GM23338 (cell line): ENCODE measurements at places on chromosomes 1 and 21. TPM values are rescaled to one million over a fixed set of nuclear protein-coding genes. Genes with fewer than 3 reads are reported as not detected.

The CA6 gene
- not detected in 2 replicates for total RNA-seq

The OR2T10 gene
- not detected in 2 replicates for total RNA-seq

The HES3 gene
- total RNA-seq: 49.7 and 50.4 TPM in 2 replicates

The TMCC2 gene
- total RNA-seq: 9.9 and 11.8 TPM in 2 replicates

The TDRD5 gene
- 1.4 TPM in 1 of 2 replicates, not detected in the other for total RNA-seq

The PLCH2 gene
- total RNA-seq: 0.08 and 0.31 TPM in 2 replicates

The DEPDC1 gene
- total RNA-seq: 42.9 and 47.0 TPM in 2 replicates

The LCE1F gene
- not detected in 2 replicates for total RNA-seq

The KTI12 gene
- total RNA-seq: 12.0 and 13.0 TPM in 2 replicates

The TTC22 gene
- total RNA-seq: 1.7 and 2.5 TPM in 2 replicates

The SYDE2 gene
- 20.1 and 20.6 TPM in 2 replicates for total RNA-seq

The TLR5 gene
- 0.10 and 0.50 TPM in 2 replicates for total RNA-seq

The BTBD8 gene
- total RNA-seq: 2.3 and 4.1 TPM in 2 replicates

The MIXL1 gene
- total RNA-seq: 0.97 and 2.6 TPM in 2 replicates

The RNU1-4 gene
- total RNA-seq: under 0.01 TPM in 1 of 2 replicates, not detected in the other

The NCF2 gene
- not detected in 2 replicates for total RNA-seq

The TMPRSS15 gene
- total RNA-seq: not detected in 2 replicates

The PTPN22 gene
- total RNA-seq: not detected in 2 replicates

The H6PD gene
- 4.2 and 4.7 TPM in 2 replicates for total RNA-seq

The LCE1E gene
- not detected in 2 replicates for total RNA-seq

The CD48 gene
- total RNA-seq: 0.45 TPM in 1 of 2 replicates, not detected in the other

The LCE3D gene
- total RNA-seq: not detected in 2 replicates

The CD160 gene
- total RNA-seq: not detected in 2 replicates

The CFHR2 gene
- not detected in 2 replicates for total RNA-seq

The KRTAP10-11 gene
- total RNA-seq: not detected in 2 replicates

The C1orf94 gene
- total RNA-seq: 4.9 and 5.3 TPM in 2 replicates

The KIF26B gene
- 0.19 and 0.76 TPM in 2 replicates for total RNA-seq

The DOCK7 gene
- 37.3 and 37.4 TPM in 2 replicates for total RNA-seq

The AADACL4 gene
- total RNA-seq: not detected in 2 replicates

The SLC9C2 gene
- total RNA-seq: 1.1 TPM in 1 of 2 replicates, not detected in the other

The GNG12 gene
- 30.4 and 33.0 TPM in 2 replicates for total RNA-seq

The TNFRSF9 gene
- total RNA-seq: not detected in 2 replicates

The IARS2 gene
- 74.4 and 75.6 TPM in 2 replicates for total RNA-seq

The DENND2D gene
- total RNA-seq: 3.0 and 5.9 TPM in 2 replicates

The CFAP74 gene
- total RNA-seq: 0.16 TPM in 1 of 2 replicates, not detected in the other

The VCAM1 gene
- total RNA-seq: not detected in 2 replicates

The LRRC42 gene
- total RNA-seq: 39.6 and 48.1 TPM in 2 replicates

The SLC25A34 gene
- 0.27 and 3.5 TPM in 2 replicates for total RNA-seq

The FBXO2 gene
- 44.4 and 45.4 TPM in 2 replicates for total RNA-seq

The SGIP1 gene
- 2.4 and 4.1 TPM in 2 replicates for total RNA-seq

The NBPF10 gene
- 0.31 and 0.38 TPM in 2 replicates for total RNA-seq

The PKLR gene
- 3.3 and 3.7 TPM in 2 replicates for total RNA-seq

The LEMD1 gene
- 10.7 and 14.7 TPM in 2 replicates for total RNA-seq

The PBX1 gene
- total RNA-seq: 84.2 and 104 TPM in 2 replicates

The SERPINC1 gene
- total RNA-seq: not detected in 2 replicates

The BACH1 gene
- total RNA-seq: 41.2 and 41.4 TPM in 2 replicates

The OR6N1 gene
- total RNA-seq: not detected in 2 replicates

The H3-3A gene
- 913 and 938 TPM in 2 replicates for total RNA-seq

The GPR52 gene
- total RNA-seq: 0.66 and 1.6 TPM in 2 replicates

The RYR2 gene
- 6.7 and 10.0 TPM in 2 replicates for total RNA-seq

The NECTIN4 gene
- not detected in 2 replicates for total RNA-seq

The RGS18 gene
- total RNA-seq: not detected in 2 replicates

The BOLA1 gene
- 13.4 and 18.4 TPM in 2 replicates for total RNA-seq
